ENCODE measurements at places on chromosomes 4 and X.
A peak's percentile ranks its signal among the peaks of the same experiment; 100 is the strongest.

DNA sequence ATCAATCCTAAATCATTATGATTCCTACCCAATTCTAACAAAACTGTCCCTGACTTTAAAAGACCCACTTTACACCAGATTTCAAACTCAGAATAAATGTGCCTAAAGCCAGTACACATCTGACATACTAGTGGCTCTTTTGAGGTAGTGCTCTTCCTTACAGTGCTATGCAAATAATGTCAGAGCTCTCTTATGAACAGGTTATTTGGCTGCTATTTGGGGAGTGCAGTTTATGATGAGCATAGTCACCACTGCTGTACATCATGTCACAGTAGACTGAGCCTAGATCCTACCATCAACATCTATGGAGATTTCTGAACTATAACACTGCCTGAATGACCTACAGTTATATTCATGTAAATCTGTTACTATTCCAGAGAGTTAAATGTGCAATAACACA is 50.4 kb upstream of the PAGE5 start:
- no peak for DNase-seq

DNA sequence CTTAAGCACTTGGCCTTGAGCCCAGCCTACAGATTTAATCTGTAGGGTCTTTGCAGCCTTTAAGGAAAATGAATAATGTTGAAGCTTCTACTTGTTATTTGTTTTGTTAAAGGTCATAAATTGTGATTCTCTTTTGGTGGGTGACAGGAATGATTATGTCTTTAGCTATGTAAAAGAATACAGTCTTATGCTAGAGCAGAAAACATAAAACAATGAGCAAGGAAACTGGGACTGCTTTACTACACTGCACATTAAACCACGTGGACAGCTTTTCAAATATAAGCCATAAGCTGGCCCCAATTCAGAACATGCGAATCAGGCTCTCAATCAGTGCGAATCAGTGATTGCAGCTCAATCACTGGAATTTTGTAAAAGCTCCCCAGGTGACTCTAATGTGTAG is 40.9 kb upstream of the TBC1D19 start:
- DNase-seq, result no peak

DNA sequence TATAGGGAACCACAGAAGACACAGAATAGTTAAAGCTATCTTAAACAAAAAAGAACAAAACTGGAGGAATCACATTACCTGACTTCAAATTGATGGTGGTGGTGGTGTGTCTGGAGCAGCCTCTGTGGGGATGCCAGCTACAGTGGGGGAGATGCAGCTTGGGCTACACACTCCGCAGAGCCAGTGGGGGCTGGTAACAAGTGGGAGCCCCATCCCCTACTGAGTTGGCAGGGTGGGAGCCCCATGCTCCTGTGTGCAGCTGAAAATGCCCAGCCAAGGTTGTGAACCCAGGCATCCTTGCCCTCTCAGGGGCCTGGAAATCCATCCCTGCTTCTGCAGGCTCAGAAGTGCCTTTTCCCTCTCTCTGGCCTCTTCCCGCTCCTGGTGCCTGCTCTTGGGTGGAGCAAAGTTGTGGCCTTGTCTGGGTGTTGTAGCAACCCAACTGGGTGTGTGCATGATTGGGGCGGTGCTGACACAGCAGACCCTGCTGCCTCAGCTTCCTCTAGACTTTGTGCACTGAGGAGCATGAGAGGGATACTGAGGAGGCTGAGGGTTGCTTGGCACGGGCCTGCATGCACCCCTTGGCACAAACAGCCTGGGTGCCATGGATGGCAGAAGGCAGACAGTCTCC is 38.9 kb downstream of the SH3BGRL start:
- no peak for DNase-seq

GRCh38 chrX:72694170-72694569 is 19.9 kb downstream of the PHKA1 start:
- DNase-seq, result no peak

DNA sequence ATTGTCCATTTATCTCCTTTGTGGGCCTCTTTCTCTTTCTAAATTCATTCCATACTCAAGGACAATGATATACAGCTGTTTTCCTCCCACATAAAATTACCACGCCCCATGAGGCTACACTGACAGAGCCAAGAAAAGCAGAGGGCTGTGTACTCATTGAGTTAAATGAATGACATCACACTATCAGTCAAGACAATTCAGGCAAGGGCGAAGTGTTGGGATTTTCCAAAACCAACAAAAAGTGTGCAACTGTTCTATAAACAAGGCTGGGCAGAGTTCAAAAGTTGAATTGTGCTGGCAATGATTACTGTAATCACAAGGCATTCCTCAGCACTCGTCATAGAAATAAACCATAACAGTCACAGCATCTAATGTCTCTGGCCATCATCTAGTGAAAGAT is 799.6 kb upstream of the DIAPH2 start:
- DNase-seq, result no peak

GRCh38 chr4:149293046-149293649 is 522.5 kb downstream of the IQCM start:
- no peak for DNase-seq

- DNase-seq, result no peak
These were observed 7.5 kb upstream of the BMP2K start for GRCh38 chr4:78768452-78769180.

GRCh38 chr4:139860435-139861024 is 194.9 kb downstream of the MGST2 start:
- DNase-seq, result no peak

DNA sequence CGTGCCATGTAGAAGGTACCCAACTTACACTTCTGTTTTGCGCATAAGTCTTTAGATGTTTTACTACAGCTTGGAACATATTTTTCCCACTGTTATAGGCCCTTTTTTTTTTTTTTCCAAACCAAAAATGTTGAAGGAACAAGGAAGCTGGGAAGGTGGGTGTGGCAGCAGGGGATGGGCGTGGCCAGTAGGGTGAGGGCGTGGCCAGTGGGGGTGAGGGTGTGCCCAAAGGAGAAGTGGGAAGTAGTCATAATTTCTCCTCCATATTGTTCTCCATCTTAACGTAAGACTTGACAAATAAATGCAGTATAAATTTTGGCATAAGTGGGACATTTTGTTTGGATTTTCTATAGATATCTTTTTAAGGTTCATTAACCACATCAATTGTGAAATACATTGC is 30.4 kb downstream of the CLDN22 start:
- no peak for DNase-seq

- DNase-seq, result no peak
These were observed 4.2 kb downstream of the TSPAN5 start for GRCh38 chr4:98653890-98654867.

DNA sequence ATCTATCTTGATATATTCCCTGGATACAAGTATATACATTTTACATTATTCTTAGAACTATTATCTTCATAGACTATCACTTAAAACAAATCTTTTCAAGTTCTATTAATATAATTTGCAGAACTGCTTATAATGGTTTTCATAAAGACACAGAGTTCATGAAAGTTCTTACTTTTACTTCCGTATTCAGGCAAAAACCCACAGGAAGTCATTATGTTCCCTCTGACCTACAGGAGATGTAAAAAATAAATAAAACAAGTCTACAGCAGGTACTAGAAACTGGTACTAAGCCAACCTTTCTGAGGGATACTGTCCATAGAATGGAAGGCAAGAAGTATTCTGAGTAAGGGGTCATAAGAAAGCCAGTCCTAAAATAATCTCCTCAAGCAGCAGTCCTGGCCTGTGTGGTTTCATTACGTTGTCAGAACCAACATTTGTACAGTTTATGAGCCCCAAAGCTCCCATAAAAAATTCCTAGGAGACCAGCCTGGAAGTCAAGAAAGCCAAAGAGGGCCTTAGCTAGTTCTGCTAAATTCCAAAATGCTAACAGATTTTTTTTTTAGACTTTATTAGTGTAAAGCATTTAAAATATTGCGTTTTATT is 68.6 kb downstream of the CAMK2D start:
- no peak for DNase-seq

GRCh38 chr4:25892796-25893195 is 21.2 kb upstream of the SMIM20 start:
- DNase-seq, result no peak

DNA sequence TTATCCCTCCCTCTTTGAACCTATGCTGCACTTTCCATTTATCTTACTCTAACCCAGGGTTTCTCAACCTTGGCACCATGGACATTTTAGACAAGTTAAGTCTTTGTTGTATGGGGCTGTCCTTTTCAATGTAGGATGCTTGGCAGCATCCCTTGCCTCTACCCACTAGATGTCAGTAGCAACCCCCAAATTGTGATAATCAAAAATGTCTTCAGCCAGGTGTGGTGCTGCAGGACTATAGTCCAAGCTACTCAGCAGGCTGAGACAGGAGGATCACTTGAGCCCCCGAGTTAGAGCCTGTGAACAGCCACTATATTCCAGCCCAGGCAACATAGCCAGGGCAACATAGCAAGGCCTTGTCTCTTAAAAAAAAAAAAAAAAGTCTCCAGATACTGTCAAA is 7.0 kb downstream of the LRCH2 start:
- no peak for DNase-seq

DNA sequence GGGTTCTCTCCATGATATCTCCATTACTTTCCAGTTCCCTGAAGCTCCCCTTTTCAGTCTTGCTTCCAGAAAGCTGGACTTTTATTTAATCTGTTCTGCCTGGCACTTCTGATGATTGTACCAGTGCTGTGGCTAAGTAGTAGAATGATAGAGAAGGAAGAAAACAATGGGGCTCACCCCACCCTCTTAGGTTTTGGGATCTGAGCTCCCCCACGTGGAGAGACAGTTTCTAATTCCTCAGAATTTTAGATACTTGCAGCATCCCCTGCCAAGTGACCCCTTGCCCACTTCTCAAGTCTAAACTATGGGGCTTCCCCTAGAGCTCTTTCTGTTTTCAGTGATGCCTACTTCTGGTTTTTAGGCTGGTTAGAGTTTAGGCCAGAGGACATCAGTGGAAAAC is 73.9 kb downstream of the GC start:
- DNase-seq, result no peak

GRCh38 chr4:181745933-181746625 is 497.1 kb upstream of the TENM3 start:
- DNase-seq, result no peak

GRCh38 chr4:122658377-122658776 is 37.5 kb upstream of the IL21 start:
- DNase-seq, result no peak

DNA sequence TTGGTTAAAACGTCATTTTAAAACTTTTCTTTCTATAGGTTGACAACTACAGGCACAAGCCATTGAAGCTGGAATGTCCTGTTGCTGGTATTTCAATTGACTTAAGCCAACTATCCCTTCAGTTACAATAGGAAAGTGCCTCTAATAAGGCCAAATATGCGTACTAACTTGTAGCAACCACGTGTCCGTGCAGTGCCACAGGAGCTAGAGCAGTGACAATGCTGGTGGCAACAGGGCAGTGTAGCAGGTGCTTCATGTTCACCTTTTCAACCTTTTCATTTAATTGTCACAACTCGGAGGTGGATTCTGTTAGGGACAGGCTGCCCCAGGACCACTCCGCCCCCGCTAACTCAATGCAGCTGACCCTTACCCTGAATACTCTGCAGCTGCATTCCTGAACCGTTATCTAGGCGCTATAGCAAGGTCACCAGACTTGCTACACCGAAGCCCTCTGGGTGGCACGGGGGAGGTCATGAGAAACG is 37.7 kb downstream of the ERVMER34-1 start:
- no peak for DNase-seq

GRCh38 chrX:68868316-68868715 is 39.5 kb downstream of the EFNB1 start:
- no peak for DNase-seq

GRCh38 chr4:3268395-3269104 is 19.6 kb downstream of the MSANTD1 start:
- DNase-seq, result no peak

DNA sequence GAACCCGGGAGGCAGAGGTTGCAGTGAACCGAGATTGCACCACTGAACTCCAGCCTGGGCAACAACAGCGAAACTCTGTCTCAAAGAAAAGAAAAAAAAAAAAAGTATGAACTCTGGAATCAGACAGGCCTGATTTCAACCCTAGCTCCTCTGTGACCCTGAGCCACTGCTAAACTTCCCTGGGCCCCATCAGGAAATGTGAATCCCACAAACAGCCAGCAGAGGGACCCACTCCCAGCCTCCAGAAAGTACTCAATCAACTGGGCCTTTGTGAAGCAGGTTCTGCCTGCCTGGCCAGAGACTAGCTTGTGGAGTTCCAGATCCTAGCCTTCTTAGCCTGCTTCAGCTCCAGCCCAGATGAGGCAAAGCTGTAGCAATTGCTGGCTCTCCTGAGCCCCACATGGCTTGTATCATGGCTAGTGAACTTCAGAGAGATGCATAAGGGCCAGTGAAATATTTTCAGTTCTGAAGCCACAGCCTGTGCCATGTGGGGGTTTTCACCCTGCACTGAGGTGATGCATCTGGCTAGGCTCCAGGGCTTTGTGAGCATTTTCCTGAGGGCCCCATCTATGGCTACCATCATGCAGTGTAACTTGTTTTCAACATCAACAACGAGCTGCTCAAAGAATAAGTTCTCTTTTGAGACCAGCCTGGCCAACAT is 7.2 kb upstream of the IDS start:
- DNase-seq, result peak; percentile 29

DNA sequence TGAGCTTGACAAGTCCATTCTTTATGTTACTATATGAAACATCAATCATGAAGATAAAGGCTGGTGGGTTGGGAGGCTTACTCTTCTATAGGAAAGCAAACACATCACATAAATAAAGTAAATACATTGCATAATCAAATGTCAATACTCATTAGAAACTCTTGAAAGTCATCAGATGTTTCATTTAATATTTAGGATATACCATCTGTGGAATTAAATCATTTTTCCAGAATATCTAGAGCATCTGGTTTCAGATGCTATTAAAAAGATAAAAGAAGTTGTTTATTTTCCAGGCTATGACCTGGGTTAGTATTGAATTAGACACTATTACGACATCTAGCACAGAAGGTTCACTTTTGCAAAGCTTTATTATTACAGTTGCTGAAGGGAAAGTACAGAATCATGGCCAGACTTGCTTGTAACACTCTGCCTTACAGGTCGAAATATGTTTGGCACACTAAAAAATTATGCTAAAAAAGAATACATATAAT is 72.6 kb downstream of the METTL14 start:
- DNase-seq, result no peak

DNA sequence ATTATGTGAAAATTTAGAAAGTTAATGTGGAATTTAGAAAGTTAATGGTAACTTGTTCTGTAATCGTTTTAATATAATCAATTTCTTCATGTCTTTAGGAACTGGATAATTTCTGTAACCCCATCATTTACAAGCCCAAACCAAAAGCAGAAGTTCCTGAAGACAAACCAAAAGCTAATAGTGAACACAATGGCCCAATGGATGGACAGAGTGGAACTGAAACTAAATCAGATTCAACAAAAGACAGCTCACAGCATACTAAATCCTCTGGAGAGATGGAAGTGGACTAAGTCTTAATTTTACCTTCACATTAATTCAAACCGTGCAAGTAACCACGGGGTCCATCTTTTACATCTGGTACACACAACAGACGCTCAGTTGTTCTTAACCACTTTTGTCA is 48.1 kb upstream of the PLK4 start:
- DNase-seq, result no peak

DNA sequence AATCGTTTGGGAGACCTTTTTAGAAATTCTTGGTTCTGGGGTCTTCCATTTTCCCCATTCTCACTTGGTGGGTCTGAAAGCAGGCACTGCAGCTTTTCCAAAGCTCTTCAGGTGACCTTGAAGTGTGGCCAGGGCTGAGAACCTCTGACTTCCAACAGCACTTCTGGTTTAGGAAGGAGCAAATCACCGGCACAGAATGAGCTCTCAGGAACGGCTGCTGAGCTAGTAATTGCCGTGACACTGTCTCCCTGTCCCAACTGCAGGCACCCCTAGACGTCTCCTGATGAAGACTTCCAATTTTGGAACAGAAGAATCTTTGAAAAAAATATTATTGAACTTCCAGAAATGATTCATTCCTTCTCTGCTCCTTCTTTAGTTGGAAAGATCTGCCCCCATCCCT is 31.3 kb downstream of the CD38 start:
- no peak for DNase-seq
